CD8-positive, alpha-beta memory T cell (primary cell): ENCODE measurements at places on chromosomes 16 and 17.

DNA sequence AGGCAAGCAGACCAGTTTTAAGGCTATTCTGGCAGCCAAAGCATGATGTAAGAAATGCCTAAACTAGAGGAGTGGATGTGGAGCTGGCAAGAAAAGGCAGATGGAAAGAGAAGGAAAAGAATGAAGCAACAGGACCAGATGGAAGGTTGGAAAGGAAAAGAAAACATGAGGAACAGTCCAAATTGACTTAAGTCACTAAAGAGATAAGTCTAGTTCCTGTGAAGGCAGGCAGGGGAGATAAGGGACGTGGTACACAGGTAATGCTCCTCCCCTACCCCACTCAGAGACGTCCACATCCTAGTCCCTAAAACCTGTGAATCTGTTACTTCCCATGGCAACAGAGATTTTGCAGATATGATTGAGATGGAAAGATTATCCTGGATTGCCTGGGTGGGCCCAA is 43.5 kb downstream of the TEX2 start:
- no peak for DNase-seq

DNA sequence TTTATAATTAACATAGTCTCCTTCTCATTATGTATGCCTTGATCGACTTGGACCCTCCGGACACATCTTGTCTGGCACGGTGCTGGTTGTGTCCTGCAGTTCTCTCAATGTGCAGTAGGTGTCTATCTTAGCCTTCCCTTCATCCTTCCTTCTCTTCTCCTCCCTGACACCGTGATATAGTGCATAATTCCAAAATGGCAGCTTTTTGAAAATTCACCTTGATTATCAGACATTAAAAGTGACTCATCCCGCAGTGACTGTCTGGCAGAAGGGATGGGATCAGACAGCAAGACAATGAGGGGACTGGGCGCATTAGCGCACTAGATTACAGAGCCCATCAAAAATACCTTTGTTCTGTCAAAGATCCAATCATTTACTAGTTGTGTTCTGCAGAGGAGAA is 70.0 kb upstream of the PMFBP1 start:
- no peak for DNase-seq

DNA sequence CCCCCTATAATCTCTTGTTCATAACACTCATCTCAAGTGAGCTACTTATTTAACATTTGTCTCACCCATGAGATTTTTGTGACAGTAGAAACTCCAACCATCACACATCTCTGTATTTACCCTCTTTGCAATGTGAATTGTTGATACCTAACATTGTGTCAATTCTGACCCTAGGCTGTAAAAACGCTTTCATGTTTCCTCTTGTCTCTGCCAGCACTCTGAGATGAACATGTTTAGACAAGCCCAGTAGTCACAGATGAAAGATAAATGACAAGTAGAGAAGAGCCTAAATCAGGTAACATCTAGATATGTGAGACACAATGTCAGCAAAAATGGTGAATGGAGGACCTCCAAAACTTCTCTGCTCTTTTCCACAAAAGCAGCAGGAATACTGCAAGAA is 1254.5 kb upstream of the GOT2 start:
- no peak for DNase-seq

DNA sequence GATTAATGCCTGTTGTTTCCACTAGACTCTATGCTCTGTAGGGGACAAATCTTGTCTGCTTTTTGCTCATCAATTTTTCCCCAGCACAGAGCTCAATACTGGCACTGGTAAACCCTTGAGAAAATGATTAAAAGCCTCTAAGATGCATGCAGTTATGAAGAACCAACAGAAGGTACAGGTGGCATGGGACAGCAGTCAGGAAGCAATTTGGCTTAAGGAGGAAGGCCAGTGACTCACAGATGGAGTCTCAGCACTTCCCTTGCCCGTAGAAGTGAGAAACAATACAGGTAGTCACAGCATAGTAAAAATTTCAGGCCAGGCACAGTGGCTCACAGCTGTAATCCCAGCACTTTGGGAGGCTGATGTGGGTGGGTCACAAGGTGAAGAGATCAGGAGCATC is 504.7 kb upstream of the RBFOX1 start:
- no peak for DNase-seq

GRCh38 chr17:3583456-3583855 is 25.8 kb downstream of the TRPV1 start:
- no peak for DNase-seq

GRCh38 chr17:80789356-80789902 is 202.2 kb upstream of the CHMP6 start:
- DNase-seq, result no peak
